ENCODE measurements at places on chromosomes 7 and 10.

DNA sequence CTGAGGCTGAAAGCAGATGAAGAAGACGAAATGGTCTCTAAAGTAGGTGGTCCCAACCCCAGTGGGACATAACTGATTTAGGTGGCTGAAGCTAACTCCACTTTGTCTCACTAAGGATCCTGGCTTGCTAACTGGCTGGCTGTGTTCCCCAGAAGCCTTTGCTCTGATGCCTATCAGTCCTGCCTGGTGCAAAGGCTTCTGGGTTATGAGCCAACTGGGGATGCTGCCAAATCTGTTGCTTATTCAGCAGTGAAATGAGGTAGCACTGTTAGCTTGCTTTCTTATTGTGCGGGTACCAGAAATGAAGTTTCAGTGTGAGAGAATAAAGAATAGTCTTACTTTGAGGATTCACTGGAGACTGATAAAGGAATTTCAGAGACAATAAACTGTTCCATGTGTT, 18.1 kb downstream of the PRKG1 start:
- DNase-seq, result no peak

GRCh38 chr10:67669978-67670377, 26.0 kb downstream of the CTNNA3 start:
- no peak for DNase-seq

DNA sequence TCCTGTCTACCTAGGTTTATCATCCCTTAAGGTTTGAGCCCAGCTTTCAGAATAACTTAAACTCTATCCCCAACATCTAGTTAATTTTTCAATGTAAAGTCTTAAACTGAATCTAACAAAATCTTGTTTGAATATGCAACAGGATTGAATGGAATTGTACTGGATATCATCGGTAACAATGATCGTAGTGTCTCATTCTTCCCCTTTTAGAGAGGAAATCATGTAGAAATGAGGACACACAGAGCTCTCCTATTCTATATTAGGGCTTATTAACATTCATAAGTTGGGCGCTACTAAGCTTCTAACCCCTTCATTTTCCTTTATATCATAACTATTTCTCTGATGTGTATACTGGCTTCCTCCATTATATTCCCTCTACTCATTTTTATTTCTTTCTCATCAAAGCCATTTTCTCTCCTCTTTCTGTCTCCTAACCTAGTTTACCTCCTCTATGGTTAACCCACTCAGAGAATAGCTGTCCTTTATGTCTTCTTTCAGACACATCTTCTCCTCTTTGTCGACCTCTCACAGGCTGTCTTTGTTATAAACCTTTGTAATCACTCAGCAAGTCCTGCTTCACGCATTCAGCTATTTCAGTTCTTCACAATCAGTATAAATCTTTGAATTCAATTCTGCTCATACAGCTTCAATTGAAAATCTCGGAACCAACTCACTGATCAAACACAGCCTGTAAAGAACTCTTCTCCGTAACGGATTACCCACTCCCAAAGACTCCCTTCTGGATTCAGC, 1019.0 kb upstream of the C7orf33 start:
- DNase-seq, result no peak

DNA sequence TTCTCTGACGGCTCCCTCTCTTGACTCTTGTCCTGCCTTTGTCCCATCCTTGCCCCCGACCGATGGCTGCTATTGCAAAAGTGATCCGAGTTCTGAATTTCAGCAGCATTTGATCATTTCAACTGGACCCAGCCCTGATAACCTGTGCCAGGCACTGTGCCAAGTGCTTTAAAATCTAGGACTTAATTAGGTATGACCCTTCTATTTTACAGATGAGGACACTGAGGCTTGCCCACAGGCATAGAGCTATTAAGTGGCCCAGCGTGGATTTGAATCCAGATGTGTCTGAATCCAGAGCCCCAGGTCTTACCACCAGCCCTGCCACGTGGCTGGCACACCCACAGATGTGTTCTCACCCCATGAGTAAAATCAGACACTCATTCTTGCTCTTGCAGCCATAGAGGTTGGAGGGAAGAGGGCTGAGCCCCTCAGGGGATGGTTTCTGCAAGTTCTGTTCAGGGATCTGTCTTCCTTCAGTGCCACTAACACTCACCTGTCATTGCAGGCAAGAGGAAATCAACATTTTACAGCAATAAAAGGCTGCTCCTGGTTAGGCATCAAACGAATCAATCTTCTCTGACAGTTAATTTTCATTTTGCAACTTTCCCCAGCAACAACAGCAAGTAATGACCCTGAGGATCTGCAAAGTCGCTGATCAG, 101.2 kb downstream of the GRID1 start:
- DNase-seq, result no peak

- no peak for DNase-seq
These were observed 4.0 kb downstream of the INPP5A start for GRCh38 chr10:132541601-132542011.

- no peak for DNase-seq
These were observed 749.0 kb downstream of the SUGCT start for GRCh38 chr7:40883826-40884225.
